ENCODE measurements at places on chromosomes 11 and 22. TPM values are rescaled to one million over a fixed set of nuclear protein-coding genes. Genes with fewer than 3 reads are reported as not detected.

GRCh38 chr22:27879923-27880322 lies 39.1 kb downstream of the PITPNB start:
- H3K27me3 ChIP-seq: no peaks in the 10 kb centered on the region
- H3K4me1 ChIP-seq: no peaks in the 10 kb centered on the region
- H3K4me3 ChIP-seq: no peak overlapping the region
- H3K36me3 ChIP-seq: no peaks in the 10 kb centered on the region
- peak; percentile 48 for DNase-seq

- H3K27ac ChIP-seq: no peak overlapping the region
- no peaks in the 10 kb centered on the region for H3K36me3 ChIP-seq
- no peak for DNase-seq
- H3K27me3 ChIP-seq: no peaks in the 10 kb centered on the region
These were observed 65.6 kb downstream of the FAM168A start for GRCh38 chr11:73532310-73532709.

Gene CASP1
- not detected for total RNA-seq

DNA sequence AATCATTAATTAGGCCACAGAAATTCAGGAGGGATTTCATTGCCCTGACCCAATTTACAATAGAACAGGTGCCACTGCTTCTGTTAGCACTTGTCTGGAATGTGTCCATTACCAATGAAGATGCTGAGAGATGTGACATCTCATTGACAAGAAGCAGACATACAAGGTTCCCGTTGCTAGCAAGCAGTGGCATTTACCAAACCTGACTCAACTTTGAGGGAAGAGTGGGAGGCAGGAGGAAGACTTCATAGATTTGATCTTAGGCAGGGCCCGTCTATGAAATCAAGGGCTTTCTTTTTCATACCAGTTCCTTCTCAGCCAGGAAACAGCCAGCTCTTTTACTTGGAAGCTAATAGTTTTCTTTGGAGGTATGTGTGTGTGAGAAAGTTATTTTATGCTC lies 280.2 kb downstream of the NELL1 start:
- H3K27ac ChIP-seq: no peak overlapping the region
- H3K27me3 ChIP-seq: peaks cover 1% of the 10 kb centered on the region
- no peak overlapping the region for H3K4me3 ChIP-seq
- no peaks in the 10 kb centered on the region for H3K36me3 ChIP-seq

GRCh38 chr11:106461839-106462545 lies 384.5 kb downstream of the AASDHPPT start:
- no peak overlapping the region for H3K27ac ChIP-seq
- DNase-seq: no peak
- peaks cover 7% of the 10 kb centered on the region for H3K4me1 ChIP-seq
- no peaks in the 10 kb centered on the region for H3K36me3 ChIP-seq
- H3K27me3 ChIP-seq: no peaks in the 10 kb centered on the region

DNA sequence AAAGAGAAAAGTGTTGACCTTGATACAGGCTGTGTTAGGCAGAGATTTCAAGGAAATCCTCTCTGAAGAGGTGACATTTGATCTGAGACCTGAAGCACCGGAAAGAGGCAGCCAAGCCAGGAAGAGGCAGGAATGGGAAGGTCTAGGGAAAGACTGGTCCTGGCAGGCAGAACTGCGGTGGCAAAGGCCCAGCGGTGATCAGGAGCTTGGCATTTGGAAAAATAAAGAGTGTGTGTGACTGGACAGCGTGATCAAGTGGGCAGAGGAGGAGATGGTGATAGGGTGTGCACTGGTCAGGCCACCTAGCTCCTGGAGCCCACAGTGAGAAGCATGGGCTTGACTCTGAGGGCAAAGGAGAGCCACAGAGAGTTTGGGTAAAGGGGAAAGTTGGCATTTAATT lies 27.2 kb upstream of the GAB4 start:
- no peaks in the 10 kb centered on the region for H3K36me3 ChIP-seq
- no peak for DNase-seq
- peaks cover 1% of the 10 kb centered on the region for H3K27me3 ChIP-seq
- peaks cover 3% of the 10 kb centered on the region for H3K4me1 ChIP-seq
- no peak overlapping the region for H3K4me3 ChIP-seq
- H3K27ac ChIP-seq: peak overlapping the region; percentile 44

- DNase-seq: no peak
- no peaks in the 10 kb centered on the region for H3K36me3 ChIP-seq
- no peak overlapping the region for H3K27ac ChIP-seq
- peaks cover 6% of the 10 kb centered on the region for H3K4me1 ChIP-seq
- H3K27me3 ChIP-seq: peaks cover 7% of the 10 kb centered on the region
These were observed 6.1 kb upstream of the CD82 start for GRCh38 chr11:44559207-44559939.

GRCh38 chr22:24008022-24008283 lies 2.7 kb upstream of the GSTT4 start:
- H3K27ac ChIP-seq: no peak overlapping the region
- no peak for DNase-seq
- peaks cover 43% of the 10 kb centered on the region for H3K4me1 ChIP-seq
- peaks cover 15% of the 10 kb centered on the region for H3K27me3 ChIP-seq

- no peak overlapping the region for H3K27ac ChIP-seq
- no peak for DNase-seq
- H3K4me3 ChIP-seq: no peak overlapping the region
- H3K36me3 ChIP-seq: peaks cover 3% of the 10 kb centered on the region
- H3K27me3 ChIP-seq: peaks cover 9% of the 10 kb centered on the region
These were observed 321.7 kb downstream of the NTM start for GRCh38 chr11:131692151-131692550.

DNA sequence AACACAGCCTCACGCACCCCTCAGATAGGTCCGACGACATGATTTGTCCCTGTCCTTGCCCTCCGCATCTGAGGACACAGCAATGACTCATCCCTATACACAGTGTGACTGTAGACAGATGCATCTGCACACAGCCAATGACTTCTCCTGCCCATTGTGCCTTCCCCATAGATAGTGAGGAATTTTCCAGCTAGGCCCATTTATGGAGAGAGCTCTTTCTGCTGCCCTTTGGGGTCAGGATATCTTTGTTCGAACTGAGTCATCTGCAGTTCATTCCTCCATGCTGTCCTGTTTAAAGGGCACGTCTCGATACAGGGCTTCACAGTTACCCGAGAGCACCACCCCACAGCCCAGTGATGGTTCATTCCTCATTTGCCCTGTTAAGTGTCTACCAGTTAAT lies 96.7 kb downstream of the LARGE1 start:
- H3K36me3 ChIP-seq: peaks cover 4% of the 10 kb centered on the region
- no peak overlapping the region for H3K4me3 ChIP-seq
- H3K27ac ChIP-seq: no peak overlapping the region
- H3K27me3 ChIP-seq: no peaks in the 10 kb centered on the region
- no peak for DNase-seq

- no peaks in the 10 kb centered on the region for H3K27me3 ChIP-seq
- no peak for DNase-seq
- no peaks in the 10 kb centered on the region for H3K4me1 ChIP-seq
- no peaks in the 10 kb centered on the region for H3K36me3 ChIP-seq
- no peak overlapping the region for H3K27ac ChIP-seq
These were observed 626.1 kb downstream of the NELL1 start for GRCh38 chr11:21295508-21295907.

Gene OR8D1
- not detected for total RNA-seq

DNA sequence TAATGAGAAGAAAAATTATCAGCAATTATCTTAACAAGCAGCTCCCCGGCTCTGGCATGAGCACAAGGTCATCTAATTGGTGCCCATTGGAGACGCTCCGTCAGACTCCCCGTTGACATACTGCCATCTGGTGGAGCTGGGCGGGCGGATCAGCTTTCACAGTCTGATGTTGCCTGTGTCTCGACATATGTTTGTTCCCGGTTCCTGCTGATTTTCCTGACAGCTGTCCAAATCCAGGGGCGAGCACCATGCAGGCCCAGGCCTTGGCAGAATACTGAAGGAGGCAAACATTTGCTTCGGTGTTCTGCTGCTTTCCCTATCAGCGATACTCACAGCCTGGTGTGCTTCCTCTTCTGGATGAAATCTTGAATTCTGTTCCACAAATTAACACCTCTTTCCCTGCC lies 43.8 kb upstream of the BARX2 start:
- H3K27me3 ChIP-seq: peaks cover 1% of the 10 kb centered on the region
- no peak overlapping the region for H3K27ac ChIP-seq
- H3K4me1 ChIP-seq: no peaks in the 10 kb centered on the region
- peak; percentile 85 for DNase-seq
- H3K4me3 ChIP-seq: no peak overlapping the region

GRCh38 chr11:114073828-114074381 lies 14.4 kb downstream of the ZBTB16 start:
- no peak overlapping the region for H3K27ac ChIP-seq
- no peak for DNase-seq
- H3K27me3 ChIP-seq: peaks cover 2% of the 10 kb centered on the region

GRCh38 chr22:50074551-50075530 lies 10.4 kb downstream of the MLC1 start:
- H3K36me3 ChIP-seq: no peaks in the 10 kb centered on the region
- H3K4me3 ChIP-seq: no peak overlapping the region
- peaks cover 1% of the 10 kb centered on the region for H3K27me3 ChIP-seq
- H3K27ac ChIP-seq: no peak overlapping the region

- DNase-seq: no peak
- no peak overlapping the region for H3K4me3 ChIP-seq
- no peaks in the 10 kb centered on the region for H3K36me3 ChIP-seq
- H3K4me1 ChIP-seq: no peaks in the 10 kb centered on the region
- H3K27ac ChIP-seq: no peak overlapping the region
These were observed 26.4 kb upstream of the FAT3 start for GRCh38 chr11:92198268-92198667.

DNA sequence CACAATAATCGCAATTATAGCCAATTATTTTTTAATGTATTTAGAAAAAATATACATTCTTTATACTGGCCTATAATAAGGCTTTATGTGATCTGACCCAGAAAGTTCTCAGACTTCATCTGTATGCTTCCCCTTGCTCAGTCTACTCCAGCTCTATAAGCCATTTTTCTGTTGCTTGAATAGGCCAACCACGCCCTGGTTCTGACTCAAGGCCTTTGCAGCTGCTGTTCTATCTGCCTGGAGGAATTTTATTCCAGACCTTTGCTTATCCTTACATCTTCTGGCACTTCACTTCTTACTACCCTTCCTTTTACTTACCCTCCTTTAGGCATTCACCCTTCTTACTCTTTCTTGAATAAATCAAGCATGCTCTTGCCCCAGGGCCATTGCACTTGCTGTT lies 54.9 kb upstream of the PDE3B start:
- no peak overlapping the region for H3K27ac ChIP-seq
- no peak for DNase-seq
- H3K4me3 ChIP-seq: no peak overlapping the region
- H3K4me1 ChIP-seq: peaks cover 5% of the 10 kb centered on the region
- peaks cover 8% of the 10 kb centered on the region for H3K36me3 ChIP-seq
- H3K27me3 ChIP-seq: peaks cover 3% of the 10 kb centered on the region

DNA sequence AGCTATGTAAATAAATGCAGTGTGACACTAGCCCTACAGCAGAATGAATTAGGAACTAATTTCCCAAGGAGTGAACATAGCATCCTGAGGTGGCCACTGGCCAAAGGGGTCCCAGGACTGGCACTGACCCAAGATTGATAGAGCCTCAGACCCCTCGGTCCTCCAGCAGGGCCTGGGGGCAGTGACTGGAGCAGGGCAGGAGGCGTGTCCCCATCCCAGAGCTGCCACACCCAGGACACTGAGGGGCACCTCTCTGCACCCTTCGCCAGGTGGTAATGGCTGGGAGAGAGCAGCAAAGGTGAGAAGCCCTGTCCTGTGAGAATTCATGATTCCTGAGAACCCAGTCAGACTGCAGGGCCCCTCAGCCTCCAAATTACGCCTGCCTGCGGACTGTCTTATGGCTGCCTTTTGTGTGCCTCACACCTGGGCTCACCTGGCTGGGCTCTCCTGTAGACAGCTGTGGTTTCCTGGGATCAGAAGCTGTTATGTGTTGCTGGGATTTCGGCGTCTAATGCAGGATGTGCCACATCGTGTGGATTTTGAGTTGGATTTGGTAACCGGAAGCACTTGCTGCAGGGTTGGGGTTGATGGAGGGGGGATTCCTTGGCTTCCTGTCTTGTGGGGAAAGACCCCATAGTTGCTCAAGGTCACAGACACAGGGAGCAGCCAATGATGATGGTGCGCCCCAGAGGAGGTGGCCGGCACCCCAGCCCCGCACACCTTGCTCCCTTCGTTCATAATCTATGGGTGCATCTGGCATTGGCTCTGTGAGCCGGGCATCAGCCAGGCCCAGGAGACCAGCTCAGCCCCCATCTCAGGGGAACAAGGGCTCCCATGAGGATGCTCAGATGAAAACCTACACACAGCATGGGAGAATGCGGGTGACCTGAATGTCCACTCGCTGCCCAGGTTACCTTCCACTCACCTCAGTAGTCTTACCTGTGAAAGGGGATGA lies 582.9 kb downstream of the BRD1 start:
- H3K4me3 ChIP-seq: no peak overlapping the region
- H3K27ac ChIP-seq: no peak overlapping the region
- peaks cover 3% of the 10 kb centered on the region for H3K36me3 ChIP-seq
- H3K27me3 ChIP-seq: peaks cover 3% of the 10 kb centered on the region

Gene KDM4D
- total RNA-seq: 1.8 TPM

GRCh38 chr11:76232026-76232665 lies 25.8 kb upstream of the WNT11 start:
- H3K27me3 ChIP-seq: peaks cover 32% of the 10 kb centered on the region
- DNase-seq: no peak
- peaks cover 7% of the 10 kb centered on the region for H3K36me3 ChIP-seq
- H3K4me3 ChIP-seq: no peak overlapping the region

DNA sequence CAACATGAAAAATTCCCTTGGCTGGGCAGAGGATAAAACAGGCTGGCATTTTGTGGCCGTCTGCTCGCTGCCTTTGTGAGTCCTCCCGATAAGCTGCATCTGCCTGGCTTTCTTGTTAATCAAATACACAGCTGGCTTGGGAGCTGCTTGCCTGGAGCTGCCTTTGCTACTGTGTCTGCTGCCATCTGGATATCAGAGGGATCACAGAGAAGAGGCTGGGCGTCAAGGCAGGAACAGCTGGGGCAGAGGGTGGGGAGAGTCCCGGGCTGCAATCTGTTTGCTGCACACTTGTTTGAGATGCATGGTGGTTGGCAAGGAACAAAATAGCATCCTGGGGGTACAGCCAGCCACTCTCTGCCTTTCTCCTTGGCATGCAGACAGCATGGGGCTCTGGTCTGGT lies 36.0 kb downstream of the COMMD9 start:
- no peak overlapping the region for H3K27ac ChIP-seq
- peaks cover 7% of the 10 kb centered on the region for H3K27me3 ChIP-seq
- no peak overlapping the region for H3K4me3 ChIP-seq
- H3K36me3 ChIP-seq: no peaks in the 10 kb centered on the region
- DNase-seq: no peak

DNA sequence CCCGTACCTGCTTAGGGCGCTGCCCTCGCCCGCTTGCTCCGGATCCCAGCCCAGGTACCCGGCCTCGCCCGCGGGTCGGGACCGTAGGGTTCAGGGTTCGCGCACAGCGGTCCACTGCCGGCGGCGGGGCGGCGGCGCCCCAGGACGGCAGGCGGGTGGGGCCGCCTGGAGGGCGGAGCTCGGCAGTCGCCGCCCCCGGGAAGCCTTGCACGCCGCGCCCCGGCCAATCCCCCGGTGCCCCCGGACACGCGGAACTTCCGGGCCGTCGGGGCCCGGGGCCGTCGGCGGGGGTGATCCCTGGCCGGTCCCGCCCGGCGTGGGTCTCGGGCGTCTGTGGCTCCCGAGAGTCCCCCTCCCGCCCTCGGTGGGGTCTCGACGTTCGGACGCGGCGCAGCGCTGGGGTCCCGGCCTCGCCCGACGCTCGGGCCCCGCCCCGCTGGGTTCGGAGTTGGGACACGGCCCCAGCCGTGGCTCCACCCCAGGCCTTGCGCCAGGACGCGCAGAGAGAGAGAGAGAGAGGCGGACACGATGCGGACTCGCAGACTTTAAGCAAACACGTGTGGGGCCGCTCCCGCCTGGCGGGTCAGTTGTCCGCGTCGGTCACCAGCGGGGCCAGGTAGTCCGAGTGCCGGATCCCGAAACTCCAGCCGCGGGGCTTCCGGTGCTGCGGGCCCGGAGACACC lies at the start of gene TYMP:
TYMP (minus strand) TSS at position 116 of the 683 bp plus-strand sequence. CDS start 303 bp downstream, outside the sequence.
- DNase-seq: no peak
- no peak within 1 kb of the TSS for H3K4me3 ChIP-seq
- peaks cover 30% of the 10 kb centered on the region for H3K27me3 ChIP-seq
- H3K27ac ChIP-seq: no peak within 1 kb of the TSS

All from endothelial cell (in vitro differentiated cells).